ENCODE measurements at places on chromosomes 7 and 10.

DNA sequence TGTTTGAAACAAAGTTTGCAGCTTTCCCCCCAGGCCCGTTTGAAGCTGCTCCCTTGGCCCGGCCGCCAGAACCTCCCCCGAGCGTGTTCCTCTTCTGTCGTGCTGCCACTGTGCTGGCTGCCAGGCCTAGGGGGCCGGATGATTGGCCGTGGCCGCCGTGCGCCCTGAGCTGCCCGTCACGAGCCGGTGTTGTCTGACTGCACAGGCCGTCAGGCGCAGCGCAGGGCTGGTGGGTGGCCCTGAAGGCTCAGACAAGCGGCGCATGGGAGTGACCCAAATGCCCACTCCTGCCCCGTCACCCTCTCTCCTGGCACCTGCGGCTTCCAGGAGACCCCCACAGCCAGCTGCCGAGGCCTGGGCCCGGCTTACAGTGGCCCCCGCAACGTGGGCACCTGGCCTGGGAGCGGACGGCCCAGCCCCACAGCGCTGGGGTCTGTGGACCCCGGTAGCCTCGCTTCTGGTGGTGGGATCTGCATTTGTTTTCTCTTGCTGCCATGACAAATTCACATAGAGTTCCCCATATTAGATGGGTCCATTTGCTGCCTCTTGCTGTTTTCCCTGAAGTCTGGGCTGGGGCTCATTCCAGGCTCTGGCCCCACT is 13.1 kb downstream of the JAKMIP3 start:
- peak; percentile 34 for DNase-seq

DNA sequence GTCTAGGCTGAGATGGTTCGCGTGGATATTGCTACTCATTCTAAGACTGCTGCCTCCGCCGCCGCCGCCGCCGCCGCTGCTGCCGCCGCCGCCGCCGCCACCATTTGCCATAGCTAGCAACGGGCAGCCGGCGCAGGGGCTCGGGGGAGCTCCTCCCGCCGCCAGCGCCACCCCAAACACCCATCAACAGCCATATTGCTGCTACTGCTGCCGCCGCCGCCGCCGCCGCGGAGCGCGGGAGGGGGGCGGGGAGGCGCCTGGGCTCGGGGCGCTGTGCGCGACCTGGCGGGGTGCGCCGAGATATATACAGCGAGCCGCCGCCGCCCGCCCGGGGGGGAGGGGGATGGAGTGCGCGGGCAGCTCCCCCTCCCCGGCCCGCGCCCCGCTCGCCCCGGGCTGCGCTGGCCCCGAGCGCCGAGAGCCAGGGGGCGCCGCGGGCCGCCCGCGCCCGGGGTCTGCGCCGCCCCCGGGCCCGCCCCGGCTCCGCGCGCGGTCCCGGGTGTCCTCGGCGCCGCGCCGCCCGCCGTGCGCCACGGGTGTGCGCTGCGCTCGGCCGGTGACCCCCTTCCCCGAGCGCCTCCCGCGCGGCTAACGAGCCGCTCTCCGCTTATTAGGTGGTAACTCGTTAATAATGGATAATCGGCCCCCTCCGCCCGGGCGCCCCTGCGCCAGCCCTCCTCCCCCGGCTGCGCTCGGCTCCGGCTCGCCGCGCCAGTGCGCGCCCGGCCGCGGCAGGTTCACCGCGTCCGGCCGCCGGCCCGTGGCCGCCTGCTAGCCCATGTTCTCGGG is at the start of gene KCNMA1:
Gene KCNMA1, minus strand, starts transcription at position 277 of the 789 bp plus-strand sequence.
- DNase-seq: peak; percentile 78

- DNase-seq: no peak
Measured at GRCh38 chr10:104327745-104328645, 10.3 kb downstream of the ITPRIP start.

- peak; percentile 59 for DNase-seq
Measured at GRCh38 chr10:1243486-1244234, 187.5 kb downstream of the WDR37 start.

GRCh38 chr7:19623676-19624075 is 85.2 kb downstream of the POLR1F start:
- no peak for DNase-seq

- DNase-seq: no peak
Measured at GRCh38 chr7:116810267-116811116, 51.9 kb upstream of the CAPZA2 start.

DNA sequence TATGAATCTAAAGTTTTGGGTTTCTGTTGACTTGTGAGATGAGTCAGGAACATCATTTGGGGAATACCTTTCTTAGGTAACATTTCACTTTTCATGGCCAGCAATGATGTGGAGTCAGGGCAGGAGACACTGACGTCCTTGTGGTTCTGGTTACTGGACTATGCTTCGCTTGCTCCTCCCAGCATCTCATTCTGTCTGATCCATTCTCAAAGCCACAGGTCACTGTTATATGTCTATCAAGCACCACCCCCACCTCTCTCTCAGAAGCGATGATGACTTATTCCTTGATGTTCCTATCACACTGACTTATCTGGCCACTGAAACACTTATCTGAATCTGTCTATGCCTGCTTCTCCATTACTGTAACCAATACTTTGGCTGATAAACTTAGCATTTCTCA is 51.6 kb downstream of the TES start:
- no peak for DNase-seq

DNA sequence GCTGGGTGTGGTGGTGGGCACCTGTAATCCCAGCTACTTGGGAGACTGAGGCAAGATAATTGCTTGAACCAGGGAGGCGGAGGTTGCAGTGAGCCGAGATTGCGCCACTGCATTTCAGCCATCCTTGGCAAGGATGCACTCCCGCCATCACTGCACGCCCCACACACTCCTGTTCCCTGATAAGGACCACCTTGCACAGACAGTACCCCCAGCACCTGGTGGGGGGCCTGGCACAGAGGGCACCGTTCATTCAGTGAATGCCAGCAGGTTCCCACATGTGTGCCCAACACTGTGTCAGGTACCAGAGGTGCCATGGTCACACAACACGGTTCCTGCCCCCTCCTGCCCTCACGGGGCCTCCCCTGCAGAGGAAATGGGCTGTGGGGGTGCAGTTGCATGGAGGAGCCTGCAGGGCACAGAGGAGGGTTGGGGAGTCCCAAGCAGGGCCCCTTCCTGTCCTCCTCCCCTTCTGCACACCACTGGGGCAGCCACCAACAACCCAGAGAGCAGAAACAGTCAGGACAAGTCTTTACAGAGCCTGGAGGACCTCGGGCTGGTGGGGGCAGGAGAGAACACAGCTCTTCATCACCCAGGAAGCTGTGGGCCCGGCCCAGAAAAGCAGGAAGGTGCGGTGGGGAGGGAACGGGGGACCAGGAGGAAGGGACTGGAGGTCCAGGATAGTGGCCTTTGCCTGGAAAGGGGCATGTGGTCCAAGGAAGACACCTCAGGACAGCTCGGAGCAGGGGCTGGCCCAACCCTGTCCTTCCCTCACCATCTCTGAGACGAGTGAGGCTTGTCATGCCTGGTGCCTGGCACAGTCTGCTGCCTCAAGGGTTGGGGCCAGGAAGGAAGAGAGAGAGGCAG is 7.1 kb downstream of the CRYGN start:
- DNase-seq: no peak

- no peak for DNase-seq
Measured at GRCh38 chr7:107689553-107689952, 28.9 kb downstream of the SLC26A4 start.

GRCh38 chr10:23608926-23609325 is 170.1 kb downstream of the OTUD1 start:
- DNase-seq: no peak

- no peak for DNase-seq
Measured at GRCh38 chr10:29670761-29671160, 36.0 kb upstream of the SVIL start.

- DNase-seq: no peak
Measured at GRCh38 chr7:151272877-151273276, 24.4 kb upstream of the SMARCD3 start.

DNA sequence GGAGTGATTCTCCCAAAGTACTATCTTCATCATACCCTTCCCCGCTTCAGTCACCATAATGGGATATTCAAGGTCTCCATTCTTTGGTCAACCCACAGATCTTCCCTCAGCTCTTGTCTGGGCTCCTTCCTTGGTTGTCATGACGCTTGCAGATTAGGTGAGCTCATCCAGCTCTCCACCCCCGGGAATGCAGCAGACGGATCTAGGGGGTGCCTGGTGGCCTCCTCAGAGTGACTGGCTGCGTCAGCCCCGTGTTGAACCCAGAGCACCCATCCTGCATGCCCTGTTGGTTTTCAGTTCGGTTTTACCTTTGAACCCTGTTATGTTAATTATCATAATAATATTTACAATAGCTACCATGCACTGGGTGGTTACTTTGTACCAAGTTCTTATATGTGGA is 6.4 kb downstream of the NEURL1 start:
- no peak for DNase-seq

DNA sequence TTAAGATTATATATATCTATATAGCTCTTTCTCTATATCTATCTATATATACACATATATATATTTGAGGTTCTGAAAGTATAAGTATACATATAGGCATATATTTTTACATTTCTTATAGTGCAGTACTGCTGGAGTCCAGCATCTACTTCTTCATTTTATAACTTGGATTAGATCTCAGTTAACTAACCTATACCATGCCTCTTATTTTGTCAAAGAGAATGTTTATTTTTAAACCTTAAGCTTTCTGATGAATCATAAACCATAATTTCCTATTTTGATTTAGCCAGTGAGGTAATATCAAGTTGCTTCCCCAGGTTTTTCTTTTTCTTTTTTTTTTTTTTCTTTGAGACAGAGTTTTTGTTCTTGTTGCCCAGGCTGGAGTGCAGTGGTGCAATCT is 8.1 kb downstream of the ZNF32 start:
- no peak for DNase-seq

All from left forelimb (tissue), 1 donor.